Left ventricle myocardium superior (tissue), 1 donor: ENCODE measurements at places on chromosomes 12 and 14. TPM values are rescaled to one million over a fixed set of nuclear protein-coding genes. Genes with fewer than 3 reads are reported as not detected.

- DNase-seq, result no peak
These were observed 188.5 kb upstream of the TMEM132C start for GRCh38 chr12:128078301-128078971.

DNA sequence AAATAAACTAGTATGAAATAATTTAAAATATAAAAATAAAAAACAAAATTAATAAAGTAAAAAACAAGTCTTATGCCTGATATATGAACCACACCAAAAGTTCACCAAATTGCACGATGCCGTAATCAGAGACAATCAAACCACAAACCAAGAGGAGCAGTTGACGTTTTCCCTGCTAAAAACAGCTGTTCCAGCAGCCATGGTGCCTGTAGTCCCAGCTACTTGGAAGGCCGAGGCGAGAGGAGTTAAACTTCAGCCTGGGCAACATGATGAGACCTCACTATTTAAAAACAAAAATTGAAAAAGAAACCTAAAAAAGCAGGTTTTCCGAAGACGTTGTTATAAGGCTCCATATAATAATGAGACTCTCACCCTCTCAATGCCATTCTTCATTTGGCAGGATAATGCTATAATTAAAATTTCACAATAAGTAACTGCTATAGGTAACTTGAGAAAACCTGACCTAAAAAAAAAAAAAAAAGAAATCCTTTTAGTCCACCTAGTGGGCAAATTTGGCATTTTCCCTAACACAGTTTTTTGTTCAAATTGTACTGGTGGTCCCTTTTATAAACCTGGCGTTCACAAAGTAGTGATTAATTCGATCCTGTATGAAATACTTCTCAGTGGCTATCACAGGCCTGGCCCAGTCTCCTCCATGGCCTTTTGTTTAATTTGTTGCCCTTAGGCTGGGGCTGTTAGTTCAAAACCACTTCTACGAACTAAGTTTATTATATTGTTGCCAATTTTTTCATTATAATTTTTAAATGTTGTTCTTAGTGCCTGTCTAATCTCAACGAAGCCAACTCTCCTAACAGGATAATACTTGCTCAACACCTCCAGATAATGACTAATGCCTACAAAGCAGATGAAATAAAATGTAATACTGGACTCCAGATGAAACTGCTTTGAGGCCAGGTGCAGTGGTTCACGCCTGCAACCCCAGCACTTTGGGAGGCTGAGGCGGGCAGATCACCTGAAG is 62.1 kb downstream of the TNFAIP2 start:
- no peak for DNase-seq

DNA sequence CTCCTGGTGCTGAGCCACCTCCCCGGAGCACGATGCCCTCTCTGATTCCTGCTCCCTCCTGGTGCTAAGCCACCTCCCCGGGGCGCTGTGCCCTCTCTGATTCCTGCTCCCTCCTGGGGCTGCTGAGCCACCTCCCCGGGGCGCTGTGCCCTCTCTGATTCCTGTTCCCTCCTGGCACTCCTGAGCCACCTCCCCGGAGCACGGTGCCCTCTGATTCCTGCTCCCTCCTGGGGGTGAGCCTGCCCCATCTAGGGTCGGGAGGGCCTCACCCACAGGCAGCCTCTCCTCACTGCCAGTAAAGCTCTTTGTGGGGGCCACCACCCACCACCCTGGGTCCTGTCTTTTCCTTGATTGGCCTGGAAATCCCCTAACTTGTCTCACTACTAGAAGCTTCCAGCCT is 327.6 kb upstream of the SFSWAP start:
- DNase-seq, result no peak

GRCh38 chr12:121966959-121967358 is 48.6 kb downstream of the CFAP251 start:
- DNase-seq, result no peak

DNA sequence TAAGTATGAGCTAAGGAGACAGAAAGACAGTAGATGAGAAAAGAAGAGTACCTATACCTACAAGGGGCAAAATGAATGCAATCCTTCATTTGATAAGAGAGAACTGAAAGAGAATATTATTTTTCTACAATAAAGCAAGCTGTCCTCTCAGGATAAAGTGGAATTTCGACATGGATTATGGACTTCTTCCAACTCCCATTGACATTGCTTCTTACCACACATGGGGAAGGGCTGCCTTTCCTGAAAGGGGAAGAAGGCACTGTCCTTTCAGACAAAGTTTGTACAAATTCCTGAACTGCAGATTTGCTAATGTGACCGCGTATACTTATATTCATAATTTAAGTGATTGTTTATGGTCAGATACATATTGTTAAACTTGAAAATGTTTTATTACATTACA is 4.3 kb upstream of the HEBP1 start:
- DNase-seq, result no peak

DNA sequence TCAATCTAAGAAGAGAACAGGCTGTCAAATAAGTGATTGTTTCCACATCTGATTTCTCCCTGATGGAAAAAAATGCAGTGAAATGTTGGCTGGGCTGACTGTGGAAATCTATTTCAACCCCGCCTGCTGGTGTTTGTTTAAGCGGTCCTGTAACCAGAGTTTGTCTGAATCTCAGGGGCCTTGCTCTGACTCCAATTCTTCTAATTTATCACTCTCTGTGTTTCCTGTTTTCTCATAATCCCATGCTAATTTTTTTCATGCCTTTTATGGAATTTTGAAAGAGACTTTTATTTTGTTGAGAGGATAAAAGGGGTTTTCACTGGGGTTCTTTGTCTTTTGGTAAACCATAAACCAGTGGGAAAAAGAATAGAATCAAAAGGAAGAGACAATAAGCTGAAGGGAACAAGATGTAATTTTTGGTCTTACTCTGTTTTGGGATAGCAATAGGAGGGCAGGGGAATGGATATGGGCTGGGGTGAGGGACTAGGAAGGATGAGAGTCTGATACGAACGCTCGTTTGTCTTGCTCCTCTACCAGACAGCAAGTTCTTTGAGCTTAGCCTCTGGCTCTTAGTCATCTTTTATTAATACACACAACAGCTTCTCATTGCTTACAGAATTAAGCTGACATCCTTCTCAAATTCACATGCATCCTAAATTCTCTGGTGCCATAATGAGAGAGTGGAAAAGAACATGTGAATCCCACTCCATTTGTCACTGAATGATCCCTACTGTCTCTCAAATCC is 8.0 kb upstream of the MGP start:
- DNase-seq, result no peak

GRCh38 chr12:24083838-24084237 is 134.4 kb upstream of the SOX5 start:
- DNase-seq, result no peak

DNA sequence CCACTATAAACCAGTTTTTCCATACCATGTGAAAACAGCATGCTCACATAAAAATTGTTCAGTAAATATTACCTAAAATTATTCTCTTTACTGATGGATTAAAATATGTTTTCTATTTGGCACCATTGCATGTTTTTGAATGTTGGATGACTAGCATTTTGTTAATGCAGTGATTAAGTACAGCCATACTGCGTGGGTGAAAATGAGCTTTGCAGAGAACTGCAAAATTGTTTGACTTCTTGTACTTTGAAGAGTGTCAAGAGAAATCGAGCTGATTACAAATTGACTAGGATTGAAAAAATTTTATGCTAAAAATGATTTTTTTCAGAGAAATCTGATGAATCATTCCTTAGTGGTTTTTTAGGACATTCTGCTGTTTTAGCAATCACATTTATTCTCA is 452.9 kb downstream of the RPL10L start:
- DNase-seq, result no peak

DNA sequence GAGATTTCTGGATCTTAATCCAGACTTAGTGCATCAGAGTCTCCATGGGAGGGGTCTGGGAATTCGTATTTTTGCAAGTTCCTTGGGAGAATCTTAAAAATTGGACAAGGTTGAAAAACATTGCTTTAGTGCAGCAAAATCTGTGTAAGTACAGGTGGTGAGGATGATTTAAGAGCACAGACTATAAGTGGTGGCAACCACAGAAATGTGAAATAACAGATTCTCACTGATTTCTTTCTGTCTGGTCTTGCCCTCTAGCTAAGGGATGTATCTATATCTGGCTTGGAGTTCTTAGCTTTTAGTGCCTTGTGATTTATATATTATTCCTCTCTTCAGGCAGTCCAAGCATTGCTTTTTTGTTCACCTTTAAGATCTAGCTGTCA is 116.2 kb downstream of the DIP2B start:
- DNase-seq, result no peak

DNA sequence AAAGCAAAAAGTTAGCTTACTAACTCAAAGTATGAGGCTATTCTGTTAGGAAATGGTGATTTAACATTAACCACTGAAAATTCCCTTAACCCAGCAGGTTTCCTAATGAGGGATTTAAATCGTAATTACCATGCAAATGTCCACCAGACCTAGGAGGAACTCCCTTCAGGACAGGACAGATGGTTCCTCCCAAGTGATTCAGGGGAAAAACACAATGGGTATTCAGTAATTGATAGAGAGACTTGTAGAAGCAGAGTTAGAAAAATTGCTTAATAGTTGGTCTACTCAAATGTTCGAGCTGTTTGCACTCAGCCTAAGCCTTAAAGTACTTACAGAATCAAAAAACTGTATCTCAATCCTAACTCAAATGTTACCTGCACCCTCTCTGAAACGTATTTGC is 21.6 kb downstream of the RERGL start:
- no peak for DNase-seq

DNA sequence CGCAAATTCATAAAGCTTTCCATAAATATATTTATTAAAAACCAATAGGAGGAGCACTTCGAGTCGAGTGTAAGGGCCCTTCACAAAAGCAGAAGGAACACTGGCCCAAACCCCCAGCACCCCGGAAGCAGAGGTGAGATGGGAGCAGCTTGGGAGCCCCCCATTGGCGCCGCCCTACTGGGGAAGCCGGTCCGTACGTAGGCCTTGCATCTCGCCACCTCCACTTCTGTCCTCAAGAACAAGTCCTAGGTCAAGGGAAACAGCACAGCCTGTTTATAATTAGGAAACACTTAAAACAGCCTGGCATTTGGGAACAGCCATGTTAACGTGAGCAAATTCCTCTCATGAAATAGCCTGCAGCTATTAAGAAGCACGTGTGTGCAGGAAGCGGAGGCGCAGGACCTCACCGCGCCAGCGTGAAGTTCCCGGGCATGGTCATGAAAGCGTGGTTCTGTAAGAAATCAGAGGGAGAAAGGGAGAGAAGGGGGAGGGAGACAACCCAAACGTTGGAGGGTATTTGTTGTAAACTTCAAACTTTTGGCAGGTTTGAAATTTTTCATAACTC is 7.7 kb downstream of the ANKRD9 start:
- peak; percentile 61 for DNase-seq

DNA sequence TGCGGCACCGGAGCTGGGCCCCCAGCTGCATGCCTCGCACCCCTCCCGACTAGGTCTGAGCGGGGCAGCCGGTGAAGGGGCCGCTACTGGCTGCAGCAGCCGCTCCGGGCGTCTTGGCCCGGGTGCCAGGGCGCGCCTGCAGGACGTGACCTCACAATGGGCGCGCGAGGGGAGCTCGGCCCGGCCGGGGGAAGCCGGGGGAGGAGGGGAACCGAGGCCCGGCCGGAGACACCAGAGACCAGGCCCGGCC is 353 bp downstream of the BAG5 start:
- peak; percentile 71 for DNase-seq

GRCh38 chr12:20567413-20567812 is 127.7 kb upstream of the SLCO1C1 start:
- no peak for DNase-seq

GRCh38 chr12:68620519-68621471 is 10.1 kb downstream of the RAP1B start:
- no peak for DNase-seq

GRCh38 chr12:19031032-19031431 is 98.5 kb upstream of the PLEKHA5 start:
- DNase-seq, result no peak

GRCh38 chr14:22311636-22312035 is 277.4 kb downstream of the DAD1 start:
- DNase-seq, result no peak

DNA sequence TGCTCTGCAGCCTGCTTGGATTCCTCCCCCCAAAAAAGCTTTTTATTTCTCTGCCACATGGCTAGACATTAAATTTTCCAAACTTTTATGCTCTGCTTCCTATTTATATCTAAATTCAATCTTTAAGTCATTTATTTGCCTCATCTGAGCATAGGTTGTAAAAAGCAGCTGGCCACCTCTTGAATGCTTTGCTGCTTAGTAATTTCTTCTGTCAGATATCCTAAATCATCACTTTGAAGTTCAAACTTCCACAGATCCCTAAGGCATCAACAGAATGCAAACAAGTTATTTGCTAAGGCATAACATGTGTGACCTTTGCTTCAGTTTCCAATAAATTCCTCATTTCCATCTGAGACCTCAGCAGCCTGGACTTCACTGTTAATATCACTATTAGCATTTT is 209.6 kb downstream of the FSCB start:
- no peak for DNase-seq

DNA sequence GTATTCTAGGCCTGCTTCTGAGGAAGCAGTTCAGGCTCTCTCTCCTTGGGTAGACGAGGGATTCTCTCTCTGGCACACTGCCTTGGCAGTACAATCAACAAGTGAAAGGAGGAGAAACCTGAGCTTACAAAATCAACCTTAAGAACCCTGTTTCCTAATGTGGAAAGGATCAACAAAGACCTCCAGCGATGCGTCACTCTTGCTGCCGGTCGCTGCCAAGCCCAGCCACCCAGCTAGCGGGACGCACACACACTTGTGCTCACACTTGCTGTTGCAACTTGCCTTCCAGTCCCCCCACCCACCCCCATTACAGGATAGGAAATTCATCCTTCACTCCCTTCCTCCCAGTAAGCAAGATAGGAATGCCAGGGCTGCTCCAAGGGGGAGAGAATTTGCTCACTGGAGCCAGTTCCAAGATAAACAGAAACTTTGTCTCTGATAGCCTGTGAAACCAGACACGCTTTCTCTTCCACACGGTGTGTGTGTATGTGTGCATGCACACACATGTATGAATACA is 144.3 kb downstream of the BCL11B start:
- no peak for DNase-seq

DNA sequence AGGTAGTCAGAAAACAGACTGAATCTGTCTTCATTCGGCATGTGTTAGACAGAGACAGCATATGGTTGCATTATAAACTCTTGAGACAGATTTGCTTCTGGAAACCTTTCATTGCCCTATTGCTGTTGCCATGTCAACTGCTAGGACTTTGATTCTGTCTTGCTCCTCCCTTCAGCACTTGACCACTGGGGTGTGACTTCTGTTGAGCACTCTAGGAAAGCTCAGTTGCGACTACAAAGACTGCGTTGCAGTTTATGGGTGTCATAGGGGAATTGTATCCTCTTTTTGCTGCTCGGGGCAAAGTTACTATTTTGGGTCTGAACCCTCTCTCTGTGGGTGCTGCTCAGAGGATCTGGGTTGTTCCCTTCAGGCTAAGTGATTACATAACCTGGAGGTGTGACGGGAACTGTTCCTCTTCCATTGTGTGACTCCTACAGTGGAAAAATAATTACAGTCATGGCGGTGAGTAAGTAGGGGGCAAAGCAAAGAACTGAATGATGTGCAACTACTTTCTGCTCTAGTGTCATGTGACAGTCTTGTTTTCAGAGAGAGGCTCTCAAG is 44.3 kb upstream of the TRIM9 start:
- no peak for DNase-seq

Gene ERH
- total RNA-seq, result 100.0 TPM

Gene GZMB
- total RNA-seq, result 0.40 TPM

Gene HOXC12
- not detected for total RNA-seq

Gene SLC10A1
- total RNA-seq, result not detected

Gene PFDN5
- total RNA-seq, result 374 TPM

Gene CACNA2D4
- 1.0 TPM for total RNA-seq

Gene MMP19
- total RNA-seq, result 2.1 TPM
